ENCODE measurements at places on chromosomes 11 and 22.

GRCh38 chr11:118663381-118663780 is 16.1 kb downstream of the TREH start:
- no peak for DNase-seq

DNA sequence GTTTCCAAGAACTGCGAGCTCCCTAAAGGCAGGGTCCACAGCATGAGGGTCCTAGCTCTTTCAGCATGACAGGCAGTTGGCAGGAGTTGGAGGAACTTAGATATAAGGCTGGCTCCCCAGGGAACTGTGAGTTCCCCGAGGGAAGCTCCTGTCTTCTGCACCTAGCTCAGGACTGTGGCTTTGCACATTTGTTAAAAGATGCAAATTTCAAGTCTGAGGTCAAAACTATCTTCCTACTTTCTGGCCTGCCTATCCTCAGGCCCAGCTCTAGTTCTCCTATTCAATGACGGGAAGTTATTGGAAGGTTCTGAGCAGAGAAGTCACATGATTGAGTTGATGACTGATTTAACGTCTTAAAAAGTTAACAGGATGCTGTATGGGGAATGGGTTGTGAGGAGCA is 11.7 kb upstream of the UCP3 start:
- no peak for DNase-seq

DNA sequence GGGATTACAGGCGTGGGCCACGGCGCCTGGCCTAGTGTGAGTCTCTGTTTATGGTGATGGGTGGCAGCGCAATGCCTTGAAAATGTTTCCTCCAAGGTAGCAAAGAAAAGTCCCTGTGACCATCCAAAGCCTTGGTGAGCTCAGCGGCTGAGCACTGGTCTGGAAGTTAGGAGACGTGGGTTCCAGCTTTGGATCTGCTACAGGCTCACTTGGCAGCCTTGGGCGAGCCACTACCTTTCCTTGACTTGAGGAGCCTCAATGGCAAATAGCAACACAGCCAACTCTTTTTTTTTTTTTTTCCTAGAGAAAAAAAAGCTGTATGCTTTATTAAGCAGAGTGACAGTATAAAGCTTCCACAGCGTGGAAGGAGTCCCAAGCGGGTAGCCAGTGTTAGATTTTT is 61.3 kb upstream of the RASD2 start:
- DNase-seq = no peak

- DNase-seq = no peak
These were observed 121.1 kb downstream of the PHF21B start for GRCh38 chr22:44888491-44889254.

DNA sequence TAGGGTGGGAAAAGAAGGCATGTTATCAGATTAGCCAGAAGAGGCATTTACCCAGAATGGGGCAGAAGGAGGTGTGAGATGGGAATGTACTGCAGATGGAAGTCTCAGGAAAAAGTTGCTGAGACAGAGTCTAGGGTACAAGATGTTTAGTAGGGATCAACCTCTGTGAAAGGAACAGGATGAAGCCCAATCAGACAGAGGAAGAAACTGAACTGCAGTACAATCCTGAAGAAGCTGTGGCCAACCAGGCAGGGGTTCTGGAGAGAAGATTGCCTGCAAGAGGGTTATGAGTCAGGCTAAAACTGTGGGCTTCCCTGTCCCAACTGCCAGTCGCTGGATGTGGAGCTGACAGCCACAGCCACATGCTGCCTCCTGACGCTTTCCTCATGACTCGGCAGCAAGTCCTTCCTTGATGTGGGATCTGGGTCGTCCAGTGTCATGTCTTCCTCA is 64.0 kb downstream of the CWC15 start:
- DNase-seq = no peak

- DNase-seq = no peak
These were observed 5.2 kb upstream of the MB start for GRCh38 chr22:35622191-35622913.

DNA sequence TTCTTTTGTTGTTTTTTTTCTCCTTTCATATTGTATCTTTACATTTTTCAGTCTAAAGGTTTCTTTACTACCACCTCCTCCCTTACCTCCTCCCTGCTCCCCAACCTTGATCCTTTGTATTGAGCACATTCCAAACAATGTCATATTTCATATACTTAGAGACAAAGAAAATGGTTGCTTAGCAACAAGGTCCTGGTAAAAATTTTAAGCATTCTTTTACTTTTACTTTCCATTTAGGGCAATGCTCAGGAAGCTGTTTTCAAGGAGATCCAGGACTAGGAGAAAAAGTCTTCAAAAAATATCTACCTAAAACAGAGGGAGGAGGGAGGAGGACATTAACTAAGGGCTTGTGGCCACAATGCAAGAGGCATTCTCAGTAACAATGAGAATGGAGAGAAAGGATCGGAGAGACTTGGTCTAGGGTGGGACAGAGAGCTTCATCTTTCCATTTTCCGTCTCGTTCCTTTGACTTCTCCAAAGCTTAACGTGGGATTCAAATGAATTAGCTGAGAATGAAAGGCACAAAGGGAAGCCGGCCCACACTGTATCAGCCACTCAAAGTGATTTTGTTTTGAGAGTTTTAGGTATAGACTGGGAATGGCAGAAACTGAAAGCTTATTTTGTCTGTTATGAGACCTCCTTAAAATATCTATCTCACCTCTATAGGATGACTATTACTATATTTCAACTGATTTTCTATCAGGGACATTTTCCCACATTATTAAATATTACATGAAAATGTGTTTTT is 455.7 kb downstream of the RAB38 start:
- DNase-seq = no peak

DNA sequence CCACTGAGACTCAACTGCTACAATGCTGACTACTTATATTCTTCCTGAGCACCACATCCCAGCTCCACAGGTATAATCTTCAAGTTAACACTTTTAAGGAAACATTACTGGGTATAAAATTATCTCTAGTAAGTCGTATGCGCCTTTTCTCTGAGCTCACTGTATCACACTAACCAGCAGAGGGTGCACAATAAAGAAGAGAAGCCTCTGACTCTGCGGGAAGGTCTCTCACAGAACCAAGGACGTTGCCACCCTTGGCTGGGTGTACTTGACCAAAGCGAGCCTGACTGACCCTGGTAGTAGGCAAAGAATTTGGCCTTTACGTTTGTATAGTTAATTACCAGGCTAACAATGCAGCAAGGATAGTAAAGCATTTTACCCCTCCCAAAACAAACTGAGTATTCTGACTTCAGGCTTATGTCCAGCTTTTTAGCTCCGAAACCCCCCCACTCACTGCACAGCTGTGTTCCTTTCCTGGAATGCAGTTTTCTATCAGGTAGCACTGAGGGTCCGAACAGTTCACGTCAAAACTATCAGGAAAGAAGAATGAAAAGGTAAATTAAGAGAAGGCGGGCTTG is at the start of gene BTBD18:
Gene BTBD18, minus strand, starts transcription at position 144 of the 578 bp plus-strand sequence. CDS start 631 bp downstream, outside the sequence.
- no peak for DNase-seq

GRCh38 chr11:117826832-117827231 is 2.3 kb upstream of the FXYD2 start:
- DNase-seq = no peak

DNA sequence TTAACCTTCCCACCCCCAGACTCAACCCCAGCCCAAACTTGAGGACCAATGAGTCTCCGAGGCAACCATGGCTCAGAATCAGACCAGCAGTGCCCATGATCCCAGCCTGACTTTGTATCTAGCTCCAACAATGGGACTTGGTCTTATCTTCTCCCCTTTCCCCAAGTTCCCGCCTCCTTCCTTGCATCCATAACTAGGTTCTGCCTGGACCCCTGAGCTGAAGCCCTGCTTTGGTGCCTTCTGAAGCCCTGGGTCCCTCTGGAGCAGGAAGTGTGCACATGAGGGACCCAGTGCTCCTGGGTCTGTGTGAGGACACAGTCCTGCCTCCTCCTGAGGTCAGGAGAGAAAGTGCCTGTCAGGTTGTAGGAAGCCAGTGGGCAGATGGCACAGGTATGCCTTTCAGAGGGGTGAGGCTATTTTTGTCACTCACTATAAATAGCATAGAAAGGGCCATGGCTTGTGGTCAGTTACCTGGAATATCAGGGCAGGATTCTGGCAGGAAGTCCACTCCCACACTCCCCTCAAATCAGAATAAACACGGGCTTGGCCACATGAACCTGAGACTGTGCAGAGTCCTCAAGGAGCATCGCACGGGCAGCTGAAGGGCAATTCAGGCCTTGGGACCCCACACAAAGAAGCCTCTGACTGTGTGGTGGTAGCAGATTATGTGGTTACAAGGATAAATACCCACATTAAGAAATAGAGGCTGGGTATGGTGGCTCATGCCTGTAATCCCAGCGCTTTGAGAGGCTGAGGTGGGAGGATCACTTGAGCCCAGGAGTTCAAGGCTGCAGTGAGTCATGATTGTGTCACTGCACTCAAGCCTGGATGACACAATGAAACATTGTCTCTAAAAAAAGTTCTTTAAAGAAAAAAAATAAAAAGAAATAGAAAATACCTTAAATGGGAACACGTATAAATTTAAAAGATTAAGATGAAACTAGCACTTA is 27.4 kb downstream of the RCN1 start:
- no peak for DNase-seq

- peak; percentile 82 for DNase-seq
These were observed 1.1 kb downstream of the TM7SF2 start for GRCh38 chr11:65112546-65113360.

DNA sequence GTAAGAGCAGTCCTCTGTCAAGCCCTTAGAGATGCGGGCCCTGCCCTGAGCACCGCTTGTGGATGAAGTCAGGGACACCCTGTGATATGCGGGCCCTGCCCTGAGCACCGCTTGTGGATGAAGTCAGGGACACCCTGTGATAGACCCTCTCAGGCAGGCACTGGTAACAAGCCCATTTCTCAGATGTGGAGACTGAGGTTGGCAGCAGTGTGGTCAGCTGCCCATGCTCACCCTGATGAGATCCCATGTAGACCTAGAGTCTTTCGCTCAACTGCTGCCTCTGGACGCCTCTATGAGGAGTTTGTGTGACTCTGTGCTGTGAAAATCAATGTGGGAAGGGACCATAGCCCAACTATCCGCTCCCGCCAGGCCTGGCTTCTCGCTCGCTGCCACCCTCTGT is 58.8 kb upstream of the FADD start:
- DNase-seq = no peak

DNA sequence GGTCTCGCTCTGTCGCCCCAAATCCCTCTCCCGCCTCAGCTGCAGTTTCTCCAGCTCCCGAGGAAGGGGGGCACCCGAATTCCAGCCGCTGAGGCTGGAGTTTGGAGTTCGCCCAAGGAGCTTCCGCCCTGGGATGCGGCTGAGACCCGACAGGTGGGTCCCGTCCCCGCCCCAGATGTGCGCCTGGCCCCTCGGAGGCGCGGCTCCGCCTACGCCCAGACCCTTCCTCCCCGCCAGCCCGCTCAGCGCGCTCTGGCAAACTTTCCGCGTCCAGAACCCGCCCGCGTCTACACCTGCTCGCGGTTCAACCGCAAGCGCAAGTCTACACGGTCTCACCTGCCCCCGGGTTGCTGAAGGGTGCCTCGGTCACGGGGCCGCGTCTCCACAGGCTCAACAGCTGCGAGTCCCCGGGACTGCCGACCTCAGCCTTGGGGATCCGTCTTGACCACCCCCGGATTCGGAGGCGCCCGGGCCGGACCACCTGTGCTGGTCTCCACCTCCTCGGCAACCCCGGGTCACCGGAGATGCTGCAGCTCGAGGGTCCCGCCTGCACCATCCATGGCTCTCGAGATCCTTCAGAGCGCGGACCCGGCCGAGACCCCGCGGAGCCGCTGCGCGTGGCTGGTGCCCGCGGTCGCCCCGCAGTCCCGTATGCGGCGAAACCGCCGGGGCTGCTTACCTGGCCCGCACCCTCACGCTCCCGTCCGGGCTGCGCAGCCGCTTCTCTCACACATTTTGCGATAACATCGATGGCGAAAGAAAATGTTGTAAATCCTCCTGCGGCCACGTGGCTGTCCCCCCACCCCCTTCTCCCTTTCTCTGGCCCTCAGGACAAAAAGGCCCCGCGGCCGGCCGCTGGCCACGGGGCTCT is 63.6 kb downstream of the NFAM1 start:
- peak; percentile 89 for DNase-seq

- no peak for DNase-seq
These were observed 771.5 kb downstream of the DLG2 start for GRCh38 chr11:84855508-84856245.

- DNase-seq = no peak
These were observed 51.8 kb upstream of the SLC36A4 start for GRCh38 chr11:93249459-93250220.

GRCh38 chr11:128530118-128531074 is 57.0 kb downstream of the ETS1 start:
- no peak for DNase-seq

DNA sequence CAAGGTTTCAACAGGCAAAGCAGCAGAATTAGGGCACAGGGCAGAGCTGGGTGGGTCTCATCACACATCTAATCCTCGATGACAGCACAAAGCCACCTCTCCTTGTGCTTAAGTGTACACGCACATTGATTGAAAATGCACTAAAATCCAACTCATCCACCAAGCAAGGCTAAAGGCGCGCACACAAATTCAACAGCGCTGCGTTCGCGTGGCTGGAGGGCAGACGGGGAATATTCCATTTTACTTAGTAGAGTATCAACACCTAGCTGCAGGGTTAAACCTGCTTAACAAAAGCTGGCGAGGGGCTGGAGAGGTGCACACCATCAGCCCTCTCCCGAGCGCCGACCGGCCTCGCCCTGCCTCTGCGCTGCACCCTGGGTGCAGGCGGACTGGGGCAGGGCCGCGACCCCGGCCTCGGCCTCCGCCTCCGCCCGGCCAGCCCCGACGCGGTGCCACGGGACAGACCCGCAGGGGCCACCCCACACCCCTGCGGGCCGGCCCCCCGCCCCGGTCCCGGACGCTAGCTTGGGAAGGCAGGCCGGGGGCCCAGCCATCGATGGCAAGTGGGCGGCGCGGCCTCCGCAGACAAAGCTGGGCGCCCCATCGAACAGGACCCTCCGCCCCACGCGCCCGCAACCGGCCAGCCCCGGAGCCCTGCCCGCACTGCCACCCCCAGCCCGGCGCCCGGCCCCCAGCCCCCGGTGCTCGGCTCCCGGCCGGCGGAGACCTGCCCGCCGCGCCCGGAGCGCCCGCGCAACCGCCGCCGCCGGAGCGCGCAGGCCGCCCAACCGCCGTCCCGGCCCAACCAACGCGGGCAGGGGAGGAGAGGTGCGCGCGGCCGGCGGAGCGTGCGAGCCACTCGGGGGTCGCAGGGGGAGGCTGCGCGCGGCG is 929 bp downstream of the PRDM10 start:
- DNase-seq = peak; percentile 82

DNA sequence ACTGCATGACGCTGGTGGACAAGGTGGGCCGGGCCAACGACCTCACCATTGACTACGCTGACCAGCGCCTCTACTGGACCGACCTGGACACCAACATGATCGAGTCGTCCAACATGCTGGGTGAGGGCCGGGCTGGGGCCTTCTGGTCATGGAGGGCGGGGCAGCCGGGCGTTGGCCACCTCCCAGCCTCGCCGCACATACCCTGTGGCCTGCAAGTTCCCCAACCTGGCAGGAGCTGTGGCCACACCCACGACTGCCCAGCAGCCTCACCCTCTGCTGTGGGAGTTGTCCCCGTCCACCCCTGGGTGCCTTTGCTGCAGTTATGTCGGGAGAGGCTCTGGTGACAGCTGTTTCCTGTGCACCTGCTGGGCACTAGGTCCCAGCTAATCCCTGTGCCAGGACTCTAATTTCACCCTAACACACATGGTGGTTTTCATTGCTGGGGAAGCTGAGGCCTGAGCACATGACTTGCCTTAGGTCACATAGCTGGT is 49.0 kb upstream of the PPP6R3 start:
- no peak for DNase-seq

Data from right kidney (tissue), 9 donors.